Activated T-cell treated with anti-CD3 and anti-CD28 coated beads, Interleukin-2, amount 50 U/mL, for 1 hour (primary cell): ENCODE measurements at places on chromosomes 1 and 21.

DNA sequence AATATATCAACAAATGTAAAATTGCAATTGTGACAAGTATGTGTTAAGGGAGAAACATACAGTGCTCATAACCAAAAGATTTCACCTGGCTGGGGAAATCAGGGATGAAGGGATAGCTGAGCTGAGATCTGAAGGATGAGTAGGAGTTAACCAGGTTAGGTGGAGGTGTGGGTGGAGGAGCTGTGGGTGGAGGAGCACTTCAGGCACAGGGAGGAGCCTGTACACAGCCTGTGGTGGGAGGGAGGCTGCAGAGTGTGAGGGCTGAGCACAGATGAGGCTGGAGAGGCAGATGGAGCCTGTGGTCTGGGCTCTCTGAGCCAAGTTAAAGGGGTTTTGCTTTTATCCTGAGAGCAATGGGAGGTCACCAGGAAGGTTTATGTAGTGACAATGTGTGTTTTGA, 111.9 kb downstream of the XCL2 start:
- DNase-seq, result no peak

DNA sequence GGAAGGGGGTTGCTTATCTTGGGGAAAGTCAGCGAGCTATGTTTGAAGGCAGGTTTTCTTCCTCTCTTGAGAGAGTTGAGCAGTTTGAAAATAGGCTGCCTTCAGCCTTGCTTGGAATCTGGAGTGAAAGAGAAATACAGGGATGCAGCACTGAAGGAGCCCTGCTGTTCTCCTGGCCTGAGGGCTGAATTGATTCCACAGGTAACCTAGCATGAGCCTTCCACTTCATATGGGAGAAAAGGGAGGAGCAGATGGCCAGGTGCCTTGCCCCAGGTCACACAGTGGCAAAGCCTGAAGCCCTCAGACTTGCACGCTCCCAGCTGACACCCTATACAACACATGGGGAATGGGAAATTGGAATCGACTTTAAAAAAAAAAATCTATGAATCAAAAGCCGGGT, 88.0 kb upstream of the WLS start:
- no peak for DNase-seq

DNA sequence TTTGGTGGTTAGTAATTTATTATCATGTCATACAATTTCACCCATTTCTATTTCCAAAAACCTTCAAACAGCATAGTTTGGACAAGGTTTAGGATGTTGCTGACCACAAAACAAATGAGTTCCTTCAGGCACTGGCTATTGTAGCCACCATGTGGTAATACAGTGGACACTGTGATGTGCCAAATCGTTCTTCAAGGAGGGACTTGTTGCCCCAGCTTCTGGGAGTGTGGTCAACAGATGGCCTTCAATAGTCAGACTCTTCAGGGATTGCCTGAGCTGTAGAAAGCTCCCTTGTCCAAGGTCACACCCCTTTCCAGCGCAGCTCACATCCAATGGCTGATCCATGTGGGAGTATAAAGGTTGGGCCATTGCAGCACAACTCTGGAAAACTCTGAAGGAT, 2.6 kb downstream of the PDE4B start:
- DNase-seq, result no peak

- no peak for DNase-seq
Measured at GRCh38 chr1:203300441-203301330, 4.6 kb upstream of the BTG2 start.

DNA sequence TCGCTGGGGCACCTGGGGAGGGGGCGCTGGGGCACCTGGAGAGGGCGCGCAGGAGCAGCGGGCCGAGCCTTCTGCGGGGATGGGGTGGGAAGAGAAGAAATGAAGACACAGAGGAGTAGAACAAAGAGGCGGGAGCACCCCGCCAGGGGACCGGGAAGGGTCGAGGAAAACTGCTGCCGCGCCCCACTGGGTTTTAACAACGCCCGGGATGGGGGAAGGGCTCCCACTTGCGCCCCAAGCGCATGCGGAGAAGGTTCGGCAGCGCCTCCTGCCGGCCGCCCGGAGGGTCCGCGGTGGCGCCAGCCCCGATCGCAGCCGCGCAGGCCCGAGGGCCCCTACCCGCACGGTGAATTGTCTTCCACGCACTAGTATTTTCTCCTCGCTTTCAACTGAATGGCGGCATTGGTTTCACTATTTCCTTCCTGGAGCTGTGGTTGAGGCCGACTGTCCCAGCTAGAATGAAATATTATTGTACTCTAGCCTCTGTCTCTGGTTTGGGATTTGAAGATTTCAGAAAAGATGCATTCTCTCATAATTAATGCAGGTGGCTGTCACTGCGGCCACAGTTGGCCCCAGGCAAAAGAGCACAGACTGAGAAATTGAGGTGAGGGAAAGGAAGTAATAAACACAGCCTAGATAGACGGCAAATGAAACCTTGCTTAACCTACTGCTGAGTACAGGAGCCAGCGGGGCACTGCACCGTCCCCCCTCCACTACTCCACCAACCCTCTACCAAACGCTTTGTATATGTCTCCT, 57.3 kb downstream of the MAB21L3 start:
- peak; percentile 89 for DNase-seq

DNA sequence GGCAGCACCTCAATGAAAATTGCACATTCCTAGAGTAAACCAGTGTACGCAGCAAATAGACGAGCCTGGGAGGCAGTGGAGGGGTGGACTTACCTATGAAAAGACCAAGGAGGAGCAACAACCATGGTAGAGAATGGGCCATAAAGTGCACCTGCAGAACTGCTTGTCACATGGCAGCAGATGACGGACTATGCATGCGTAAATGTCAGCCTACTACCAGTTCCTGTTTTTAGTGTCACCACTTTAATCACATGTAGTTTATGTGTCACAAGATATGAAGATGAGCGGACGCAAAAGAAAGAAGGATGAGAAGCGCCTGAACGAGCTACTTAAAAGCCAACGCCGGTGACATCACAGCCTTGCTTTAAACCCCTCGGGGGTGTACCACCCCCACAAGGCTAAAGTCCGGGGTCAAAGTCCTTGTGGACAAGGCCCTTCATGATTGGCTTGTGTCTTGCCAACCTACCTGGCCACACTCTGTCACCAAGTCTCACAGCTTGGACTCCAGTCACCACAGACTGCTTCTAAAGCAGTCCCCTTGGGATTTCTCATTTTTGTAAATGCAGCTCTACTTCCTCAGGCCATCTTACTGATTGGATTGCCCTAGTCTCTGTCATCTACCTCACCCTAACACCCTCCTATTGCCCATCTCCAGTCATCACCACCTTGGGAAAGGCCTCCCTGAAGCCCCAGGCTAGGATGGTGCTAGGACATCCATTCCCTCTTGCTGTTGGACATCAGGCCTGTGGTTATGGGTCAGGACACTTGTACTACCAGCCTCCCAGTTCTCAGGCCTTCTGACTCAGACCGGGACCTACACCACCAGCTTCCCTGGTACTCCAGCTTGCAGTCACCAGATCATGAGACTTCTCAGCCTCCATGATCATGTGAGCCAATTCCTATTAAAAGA, 6.0 kb upstream of the LY9 start:
- no peak for DNase-seq

- no peak for DNase-seq
Measured at GRCh38 chr1:198929111-198929604, 290.3 kb downstream of the PTPRC start.

DNA sequence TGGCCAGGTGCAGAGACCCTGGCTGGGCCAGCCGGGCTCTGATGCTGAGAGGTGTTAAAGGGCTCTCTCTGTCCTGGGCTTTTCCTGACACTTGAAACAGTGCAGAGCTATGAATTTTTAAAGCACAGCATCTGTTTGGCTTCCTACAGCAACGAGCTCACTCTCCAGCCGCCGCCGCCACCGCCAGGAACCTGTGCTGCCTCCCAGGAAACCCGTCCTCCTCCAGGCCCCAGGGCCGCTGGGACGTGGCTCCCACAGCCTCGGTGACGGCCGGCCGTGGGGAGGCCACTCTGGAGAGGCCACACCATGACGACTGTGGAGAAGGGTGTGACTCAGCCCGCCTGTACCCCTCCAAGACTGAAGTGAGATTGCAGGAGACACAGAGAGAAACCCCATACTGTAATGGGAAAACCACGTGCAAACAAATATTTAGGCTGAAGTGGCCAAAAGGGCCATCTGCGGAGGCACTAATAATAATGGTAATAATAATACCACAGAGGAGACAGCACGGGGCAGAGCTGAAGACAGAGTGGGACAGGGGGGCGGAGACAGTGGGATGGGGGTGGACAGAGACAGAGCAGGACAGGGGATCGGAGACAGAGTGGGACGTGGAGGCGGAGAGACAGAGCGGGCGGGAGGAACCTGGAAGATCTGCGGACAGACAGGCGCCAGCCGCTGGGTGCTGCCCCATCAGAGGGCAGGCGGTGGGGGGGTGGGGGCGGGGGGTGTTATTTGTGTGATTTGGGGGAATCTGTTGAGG, 139.2 kb downstream of the CASZ1 start:
- DNase-seq, result no peak

- no peak for DNase-seq
Measured at GRCh38 chr21:24197923-24198322, 1409.4 kb downstream of the MRPL39 start.

- DNase-seq, result no peak
Measured at GRCh38 chr1:20725189-20726117, 7.0 kb downstream of the SH2D5 start.

- no peak for DNase-seq
Measured at GRCh38 chr1:234584926-234585325, 25.1 kb downstream of the IRF2BP2 start.

DNA sequence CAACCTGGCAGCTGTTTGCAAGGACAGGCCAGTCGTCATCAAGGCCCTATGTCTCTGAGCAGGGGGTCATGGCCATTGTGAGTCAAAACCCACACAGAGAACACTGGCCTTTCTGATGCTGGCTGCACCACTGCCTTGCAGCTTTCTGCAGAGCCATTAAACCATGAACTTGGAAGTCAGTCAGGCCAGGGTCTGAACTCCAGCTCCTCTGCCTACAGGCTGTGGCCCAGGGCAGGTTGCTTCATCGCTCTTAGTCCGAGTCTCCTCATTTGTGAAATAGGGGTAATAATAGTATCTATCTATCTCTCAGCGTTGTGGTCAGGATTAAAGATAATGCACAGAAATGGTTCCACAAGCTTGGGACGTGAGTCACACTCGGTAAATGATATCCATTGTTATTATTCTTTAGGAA, 35.8 kb upstream of the HIVEP3 start:
- no peak for DNase-seq

GRCh38 chr21:46120301-46121285, 22.7 kb downstream of the COL6A2 start:
- DNase-seq, result peak; percentile 6

DNA sequence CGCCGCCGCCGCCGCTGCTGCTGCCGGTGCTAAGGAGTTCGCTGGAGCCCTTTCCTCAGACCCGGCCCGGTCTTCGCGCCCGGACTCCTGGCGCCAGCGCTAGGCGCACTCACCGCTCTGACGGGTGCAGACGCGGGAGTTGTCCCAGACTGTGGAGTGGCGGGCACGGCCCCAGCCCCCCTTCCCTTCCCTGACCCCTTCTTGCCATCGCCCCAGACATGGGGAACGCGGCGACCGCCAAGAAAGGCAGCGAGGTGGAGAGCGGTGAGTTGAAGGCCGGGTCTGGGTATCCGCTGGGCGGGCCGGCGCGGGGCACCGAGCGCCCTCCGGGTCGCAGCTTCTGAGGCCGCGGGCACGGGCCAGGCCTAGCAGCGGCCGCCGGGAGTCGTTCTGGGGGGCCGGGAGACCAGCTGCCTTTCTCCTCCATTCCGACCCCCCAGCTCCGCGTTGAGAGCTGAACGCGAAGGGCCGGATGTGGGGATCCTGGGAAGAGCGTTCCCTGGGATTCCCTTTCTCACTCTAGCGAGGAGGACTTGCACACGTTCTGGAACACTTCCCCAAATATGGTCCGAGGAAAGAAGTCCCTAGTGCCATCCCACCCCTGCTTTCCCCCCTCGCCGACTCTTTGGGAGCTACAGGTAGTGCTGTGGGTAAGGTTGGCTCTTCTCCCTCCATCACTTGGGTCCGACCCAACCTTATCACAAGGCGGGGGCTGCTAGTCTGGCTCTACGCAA, 65.8 kb upstream of the PRKACB start:
- no peak for DNase-seq

GRCh38 chr1:6069573-6069972, 23.9 kb downstream of the KCNAB2 start:
- DNase-seq, result no peak

- peak; percentile 17 for DNase-seq
Measured at GRCh38 chr21:45983981-45984551, 2.5 kb downstream of the COL6A1 start.

GRCh38 chr1:46817814-46818213, 19.0 kb downstream of the CYP4B1 start:
- DNase-seq, result no peak

GRCh38 chr1:204564835-204565234, 48.6 kb downstream of the MDM4 start:
- DNase-seq, result no peak

DNA sequence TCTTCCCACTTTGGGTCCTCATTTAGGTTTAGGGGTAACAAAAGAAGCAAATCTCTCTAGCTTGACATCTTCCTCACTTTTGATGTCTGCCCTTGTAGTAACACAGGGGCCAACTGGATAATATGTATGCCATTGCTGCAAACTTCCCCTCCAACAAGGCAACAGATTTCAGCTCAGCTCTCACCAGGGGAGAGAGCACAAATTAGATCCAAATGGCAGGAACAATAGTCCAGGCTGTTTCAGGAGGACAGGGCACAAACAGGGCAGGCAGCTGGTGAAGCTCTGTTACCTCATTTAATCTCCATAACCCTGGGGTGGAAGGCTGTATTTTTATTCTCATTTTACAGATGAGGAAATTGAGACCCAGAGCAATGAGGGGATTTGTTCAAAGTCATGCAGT, 4.3 kb upstream of the PIK3R3 start:
- no peak for DNase-seq

GRCh38 chr1:99481391-99481996, 164.4 kb upstream of the PALMD start:
- no peak for DNase-seq

DNA sequence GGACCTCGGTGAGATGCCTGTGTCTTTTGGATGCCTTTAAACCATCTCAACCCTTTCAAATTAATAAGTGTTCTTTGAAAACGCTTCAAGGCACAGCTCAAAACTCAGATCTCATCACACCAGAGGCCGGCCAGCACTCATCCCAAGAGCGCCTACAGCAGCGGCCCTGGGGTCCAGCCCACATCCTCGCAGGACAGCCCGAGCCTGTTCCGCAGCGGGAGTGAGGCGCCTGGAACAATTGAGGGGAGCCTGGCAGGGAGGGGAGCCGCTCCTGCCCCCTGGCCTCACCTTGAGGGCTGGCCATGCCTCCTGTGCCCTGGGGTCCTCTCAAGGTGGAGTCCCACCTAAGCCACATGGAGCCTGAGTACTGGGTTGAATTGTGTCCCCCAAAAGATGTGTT, 37.9 kb downstream of the ACOT7 start:
- no peak for DNase-seq

- no peak for DNase-seq
Measured at GRCh38 chr1:171366085-171366484, 52.1 kb downstream of the FMO4 start.

- DNase-seq, result no peak
Measured at GRCh38 chr1:93839753-93840152, 39.3 kb downstream of the DNTTIP2 start.

GRCh38 chr1:216599851-216600250, 123.4 kb downstream of the ESRRG start:
- no peak for DNase-seq
